ENCODE measurements at places on chromosomes 1 and 21.

- no peak for DNase-seq
These were observed 621.7 kb downstream of the MATN1 start for GRCh38 chr1:30101487-30102227.

DNA sequence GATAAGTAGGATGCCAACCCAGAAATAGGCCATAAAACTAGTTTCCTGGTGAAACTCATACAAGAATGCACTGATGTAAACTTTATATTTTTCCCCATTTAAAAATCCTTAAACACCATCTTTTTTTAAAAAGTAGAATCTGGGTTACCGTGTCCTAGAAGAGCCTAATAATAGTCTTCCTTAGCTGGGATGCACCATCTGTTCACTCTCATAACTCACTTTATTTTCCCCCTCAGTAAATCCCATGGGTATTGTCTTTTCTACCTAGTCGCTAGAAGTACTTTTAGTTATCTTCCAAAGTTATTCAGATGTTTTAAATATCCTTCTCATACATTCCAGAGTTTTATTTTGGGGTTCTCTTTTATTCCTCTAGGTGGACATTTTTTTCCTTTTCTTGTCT, 250.2 kb downstream of the PLA2G4A start:
- DNase-seq = no peak

DNA sequence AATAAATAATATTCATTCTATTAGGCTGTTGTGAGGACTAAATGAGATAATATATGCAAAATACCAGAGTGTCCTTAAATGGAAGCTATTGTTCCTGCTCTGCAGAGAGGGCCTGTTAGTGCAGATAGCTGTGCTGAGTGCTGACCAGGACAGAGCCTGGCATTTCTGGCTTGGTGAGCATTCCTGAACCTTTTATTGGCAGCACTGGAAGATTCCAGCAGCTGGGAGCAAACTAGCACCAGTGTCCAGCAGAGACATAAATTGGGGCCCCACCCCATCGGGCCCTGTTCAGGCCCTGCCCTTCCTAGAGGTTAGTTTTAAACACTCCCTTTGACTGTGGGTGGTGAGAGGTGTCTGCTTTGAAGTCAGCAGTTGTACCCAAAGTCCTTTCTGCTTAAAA, 85.9 kb upstream of the GADD45A start:
- DNase-seq = no peak

GRCh38 chr1:43239484-43239883, 30.3 kb upstream of the TMEM125 start:
- DNase-seq = no peak

DNA sequence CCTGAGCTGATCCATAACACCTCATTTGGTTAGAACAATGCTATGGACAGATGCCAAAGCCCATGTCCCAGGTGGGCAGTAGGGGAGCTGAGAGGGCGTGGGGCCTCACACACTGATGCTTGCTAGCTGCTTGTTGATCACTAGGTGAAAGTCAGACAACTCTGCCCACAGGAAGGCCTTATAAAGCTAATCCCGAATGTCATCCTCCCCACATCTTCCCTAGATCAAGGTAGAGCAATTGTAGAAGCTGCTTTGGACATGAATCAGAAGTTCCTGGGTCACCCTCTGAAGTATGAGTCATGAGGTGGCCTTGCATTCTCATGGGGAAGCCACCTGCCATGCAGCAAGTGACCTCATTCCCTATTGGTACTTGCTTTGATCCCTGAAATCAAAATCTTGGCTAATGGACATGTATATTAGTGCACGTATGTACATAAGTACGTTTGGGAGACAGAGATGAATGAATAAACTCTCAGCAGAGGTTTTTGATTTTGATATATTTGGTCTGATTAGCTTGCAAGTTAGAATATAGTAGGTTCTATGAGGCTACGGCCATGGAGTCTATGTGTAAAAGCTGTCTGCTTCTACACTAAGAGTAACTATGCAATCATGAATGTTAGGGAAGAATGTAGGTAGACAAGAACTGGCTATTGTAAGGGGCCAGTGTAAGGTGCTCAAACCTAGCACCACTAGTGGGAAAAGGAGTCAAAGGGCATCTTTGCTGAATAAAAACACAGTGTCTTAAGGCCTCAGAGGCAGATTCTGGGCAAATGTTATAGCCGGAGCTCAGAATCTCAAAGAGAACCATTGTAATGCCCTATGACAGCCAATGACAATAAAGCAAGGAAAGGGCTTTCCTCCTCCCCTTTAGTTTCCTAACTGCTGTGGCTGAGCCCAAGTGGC, 52.6 kb downstream of the ABCA4 start:
- DNase-seq = no peak

DNA sequence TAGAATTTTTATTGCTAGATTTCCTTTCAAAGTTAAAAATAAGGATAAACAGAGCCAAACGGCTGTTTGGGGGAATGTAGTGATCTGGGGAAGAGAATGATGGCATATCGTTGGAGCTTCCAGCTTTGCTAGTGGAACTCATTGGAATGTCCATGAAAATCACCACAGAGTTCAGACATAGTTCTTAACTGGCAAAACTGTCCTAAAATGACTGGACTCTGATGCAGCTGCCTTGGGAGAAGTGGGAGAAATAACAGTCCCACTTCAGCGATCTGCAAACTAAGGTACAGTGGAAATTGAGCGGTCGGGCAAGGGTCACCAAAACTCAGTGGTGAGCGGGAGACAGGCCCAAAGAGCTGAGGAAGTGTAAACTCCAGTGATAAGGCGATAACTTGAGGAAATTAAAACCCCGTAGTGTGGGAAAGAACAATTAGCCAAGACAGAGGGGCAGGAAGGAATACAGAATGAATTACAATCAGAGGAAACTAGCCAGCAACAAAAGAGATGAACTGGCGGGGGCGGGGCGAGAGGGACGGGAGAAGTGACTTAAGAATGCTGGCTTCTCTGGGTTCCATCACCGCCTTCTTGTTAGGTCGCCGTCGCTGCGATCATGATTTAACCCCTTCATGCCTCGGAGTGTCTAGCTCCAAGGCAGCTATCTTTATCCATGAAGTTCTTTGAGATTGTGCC, 89.8 kb upstream of the ARHGAP29 start:
- no peak for DNase-seq

DNA sequence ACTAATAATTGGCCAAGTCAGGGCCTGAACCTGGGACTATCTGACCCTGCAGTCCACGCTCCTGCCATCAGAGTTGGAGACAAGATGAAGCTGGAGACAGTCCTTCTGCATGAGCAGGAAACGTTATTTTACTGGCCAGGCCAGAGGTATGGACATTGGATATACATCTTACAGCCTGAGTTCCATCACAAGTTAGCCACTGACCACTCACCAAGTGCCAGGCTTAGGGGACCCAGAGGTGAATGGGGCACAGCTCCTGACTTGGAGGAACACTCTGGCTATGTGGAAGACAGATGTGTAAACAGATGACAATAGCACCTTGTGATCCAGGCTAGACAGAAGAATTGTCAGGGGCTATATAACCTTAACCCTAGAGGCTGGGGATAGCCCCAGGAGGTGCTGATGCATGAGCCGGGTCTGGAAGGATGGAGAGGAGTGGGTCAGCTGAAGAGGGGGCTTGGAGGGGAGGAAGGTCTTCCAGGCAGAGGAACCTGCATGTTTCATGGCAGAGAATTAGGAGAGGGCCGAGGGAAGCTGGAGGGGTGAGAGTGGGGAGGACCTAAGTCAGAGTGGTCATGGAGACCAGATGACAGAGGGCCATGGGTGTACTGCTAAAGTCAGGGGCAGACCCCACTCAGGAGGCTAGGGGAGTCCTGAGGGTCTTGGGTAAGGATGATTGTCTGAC, 52.5 kb upstream of the DMRTB1 start:
- DNase-seq = no peak

DNA sequence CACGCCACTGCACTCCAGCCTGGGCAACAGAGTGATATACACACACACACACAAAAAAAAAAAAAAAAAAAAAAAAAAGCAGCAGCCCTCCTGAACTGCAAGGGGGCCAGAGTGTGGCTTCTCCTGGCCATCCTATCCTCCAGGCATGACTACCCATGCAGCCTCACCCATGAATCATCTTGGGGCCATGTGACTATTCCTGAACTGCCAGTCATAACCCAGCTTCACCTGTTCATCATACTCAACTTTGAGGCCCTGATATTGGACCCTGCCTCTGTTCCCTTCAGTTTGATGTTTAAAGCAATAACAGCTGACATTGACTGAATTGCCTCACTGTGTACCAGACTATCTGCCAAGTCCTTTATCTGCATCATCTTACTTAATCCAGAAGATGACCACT, 2.8 kb upstream of the HPCAL4 start:
- no peak for DNase-seq

GRCh38 chr1:84668185-84668584, 22.1 kb downstream of the SSX2IP start:
- DNase-seq = no peak

- DNase-seq = no peak
These were observed 180.9 kb downstream of the PCP4 start for GRCh38 chr21:40047993-40048730.

GRCh38 chr1:215201283-215201682, 118.7 kb downstream of the KCNK2 start:
- no peak for DNase-seq

DNA sequence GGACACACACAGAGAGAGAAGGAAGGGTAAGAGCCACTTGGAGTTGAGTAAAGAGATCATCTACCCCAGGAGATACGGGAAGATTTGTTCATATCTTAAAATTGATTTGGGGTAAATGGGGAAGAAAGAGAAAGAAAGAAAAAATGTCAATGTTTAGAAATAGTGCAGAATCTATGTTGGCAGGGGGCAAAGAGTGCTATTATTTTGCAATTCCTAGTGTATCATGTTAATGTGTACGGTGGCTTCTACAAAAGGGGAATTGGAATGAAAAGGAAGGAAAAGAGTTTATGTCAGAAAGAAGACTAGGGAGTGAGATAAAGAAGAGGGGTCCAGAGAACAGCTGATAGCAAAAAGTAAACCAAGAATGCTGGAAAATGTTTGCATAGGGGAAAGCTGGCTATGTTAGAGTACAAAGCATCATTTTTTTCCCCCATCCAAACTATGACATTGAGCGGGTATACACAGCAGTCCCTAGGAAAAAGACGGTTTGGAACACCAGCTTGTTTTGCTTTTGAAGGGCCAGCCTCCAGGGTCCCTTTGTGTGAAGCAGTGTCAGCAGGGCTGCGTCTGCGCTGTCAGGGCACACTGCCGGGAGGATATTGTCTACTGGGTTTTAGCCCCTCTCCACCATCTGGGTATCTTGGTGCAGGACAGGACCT, 10.8 kb downstream of the LRRC8D start:
- no peak for DNase-seq

DNA sequence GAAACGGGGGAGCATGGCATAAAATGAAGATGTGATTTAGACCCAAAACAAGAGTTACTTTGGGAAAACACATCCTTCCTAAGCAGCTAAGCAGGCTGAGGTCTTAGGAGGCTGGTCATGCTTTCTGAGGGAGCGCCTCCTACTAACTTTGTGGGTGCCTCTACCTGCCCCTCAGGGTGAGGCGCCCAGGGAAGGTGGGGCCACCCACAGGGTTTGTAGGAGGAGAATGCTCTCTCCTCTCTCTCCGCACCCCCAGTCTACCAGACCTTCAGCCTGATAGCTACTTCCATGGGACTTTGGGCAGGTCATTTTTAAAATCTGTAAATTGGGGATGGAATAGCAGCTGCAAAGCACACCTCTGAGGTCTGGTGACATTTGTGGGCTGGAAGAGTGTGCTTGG, 23.8 kb downstream of the SLC27A3 start:
- DNase-seq = no peak

- no peak for DNase-seq
These were observed 663 bp downstream of the ACOT7 start for GRCh38 chr1:6392809-6393399.
